ENCODE measurements at places on chromosomes 5 and 9.

- DNase-seq: no peak
Measured at GRCh38 chr5:150116667-150117400, 30.5 kb upstream of the CSF1R start.

GRCh38 chr5:74394916-74395880 lies 245.3 kb downstream of the ENC1 start:
- no peak for DNase-seq

GRCh38 chr9:2413160-2413805 lies 208.3 kb upstream of the VLDLR start:
- no peak for DNase-seq

GRCh38 chr5:114255260-114255659 lies 106.6 kb upstream of the KCNN2 start:
- no peak for DNase-seq

- DNase-seq: no peak
Measured at GRCh38 chr5:136701191-136701590, 335.8 kb upstream of the TRPC7 start.

DNA sequence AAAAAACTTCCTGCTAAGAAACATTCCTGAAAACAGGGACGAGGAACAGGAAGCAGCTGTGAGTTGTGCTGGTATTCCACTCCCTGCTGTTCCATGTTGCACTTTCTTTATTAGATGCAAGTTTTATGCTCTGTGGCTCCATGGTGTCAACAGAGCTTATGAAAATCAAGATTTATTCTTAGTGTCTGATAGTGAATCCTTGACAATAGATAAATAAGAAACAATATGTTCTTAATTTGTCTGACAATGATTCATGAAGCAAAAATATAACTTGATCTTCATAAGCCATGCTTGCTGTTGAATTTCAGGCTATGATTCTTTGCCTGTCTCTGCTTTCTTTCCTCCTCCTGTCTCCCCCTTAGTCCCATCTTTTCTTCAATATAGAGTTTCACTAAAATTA lies 119.6 kb downstream of the DROSHA start:
- no peak for DNase-seq

GRCh38 chr9:84261070-84261746 lies 79.3 kb downstream of the SLC28A3 start:
- DNase-seq: peak; percentile 51

- DNase-seq: peak; percentile 42
Measured at GRCh38 chr5:149337736-149338135, 7.6 kb upstream of the GRPEL2 start.

DNA sequence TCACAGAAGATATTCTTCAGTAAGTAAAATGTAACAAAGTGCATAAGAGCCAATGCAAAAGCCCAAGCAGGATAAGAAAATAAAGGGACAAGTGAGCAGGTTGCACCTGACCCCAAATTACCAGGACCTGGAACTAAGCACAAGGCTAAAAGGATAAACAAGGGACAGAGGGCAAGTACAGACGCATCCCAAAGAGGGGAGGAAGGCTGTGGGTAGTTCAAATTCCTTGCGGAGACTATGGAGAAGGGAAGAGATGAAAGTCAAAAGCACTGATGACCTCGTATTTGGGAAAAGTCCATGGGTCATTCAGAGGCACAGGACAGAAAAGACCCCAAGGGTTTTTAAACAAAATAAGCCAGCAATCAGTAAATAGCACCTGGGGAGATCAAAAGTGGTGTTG lies 11.8 kb downstream of the ELAVL2 start:
- no peak for DNase-seq

Measured in NCI-H2171 (cell line).